Stimulated activated CD4-positive, alpha-beta T cell treated with anti-CD3 and anti-CD28 coated beads, Interleukin-1b, Interleukin-23, amount 100 ng/mL, for 24 hours (primary cell): ENCODE measurements at places on chromosomes 11 and 22.

DNA sequence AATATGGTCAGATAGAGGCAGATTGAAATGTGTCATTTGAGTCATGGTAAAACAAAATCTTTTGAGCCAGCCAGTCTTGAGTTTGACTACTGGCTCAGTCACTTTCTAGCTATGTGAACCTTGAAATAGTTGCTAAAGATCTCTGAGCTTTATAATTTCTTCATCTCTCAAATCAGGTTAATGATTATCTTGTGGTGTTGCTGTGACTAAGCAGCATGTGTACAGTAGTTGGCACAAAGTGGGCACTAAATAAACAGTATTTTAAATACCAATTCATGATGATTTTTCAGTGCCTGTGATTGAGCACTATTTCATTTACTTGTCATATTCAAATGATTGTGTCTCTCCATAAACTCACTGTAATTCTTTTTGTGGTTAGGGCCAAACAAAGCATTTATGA is 70.8 kb downstream of the RAB38 start:
- DNase-seq, result no peak

DNA sequence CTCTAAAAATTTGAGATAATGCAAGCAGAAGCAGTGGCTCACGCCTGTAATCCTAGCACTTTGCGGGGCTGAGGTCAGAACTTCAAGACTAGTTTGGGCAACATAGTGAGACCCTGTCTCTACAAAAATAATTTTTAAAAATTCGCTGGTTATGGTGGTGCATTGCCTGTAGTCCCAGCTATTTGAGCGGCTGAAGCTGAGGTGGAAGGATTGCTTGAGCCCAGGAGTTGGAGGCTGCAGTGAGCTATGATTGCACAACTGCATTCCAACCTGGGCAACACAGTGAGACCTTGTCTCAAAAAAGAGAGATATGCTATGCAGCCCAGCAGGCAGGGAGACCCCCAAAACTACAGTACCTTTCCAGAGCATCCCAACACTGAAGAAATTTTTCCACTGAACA is 2.3 kb downstream of the CTSC start:
- no peak for DNase-seq

GRCh38 chr11:76850815-76851214 is 9.9 kb upstream of the ACER3 start:
- no peak for DNase-seq

- DNase-seq, result no peak
Observed at GRCh38 chr11:128734103-128734831, 40.4 kb downstream of the FLI1 start.

DNA sequence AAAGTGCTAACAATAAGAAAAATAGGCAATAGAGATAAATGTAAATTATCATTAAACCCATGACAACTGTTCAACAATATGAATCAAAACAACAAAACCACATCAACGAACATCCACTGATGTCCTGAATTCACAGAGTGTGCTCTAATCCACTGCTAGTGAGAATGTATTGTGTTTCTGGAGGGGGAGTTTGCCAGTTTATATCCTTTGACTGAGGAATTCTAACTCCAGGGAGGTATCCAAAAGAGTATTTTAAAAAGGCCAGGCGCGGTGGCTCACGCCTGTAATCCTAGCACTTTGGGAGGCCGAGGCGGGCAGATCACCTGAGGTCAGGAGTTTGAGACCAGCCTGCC is 1.7 kb upstream of the WEE1 start:
- no peak for DNase-seq

DNA sequence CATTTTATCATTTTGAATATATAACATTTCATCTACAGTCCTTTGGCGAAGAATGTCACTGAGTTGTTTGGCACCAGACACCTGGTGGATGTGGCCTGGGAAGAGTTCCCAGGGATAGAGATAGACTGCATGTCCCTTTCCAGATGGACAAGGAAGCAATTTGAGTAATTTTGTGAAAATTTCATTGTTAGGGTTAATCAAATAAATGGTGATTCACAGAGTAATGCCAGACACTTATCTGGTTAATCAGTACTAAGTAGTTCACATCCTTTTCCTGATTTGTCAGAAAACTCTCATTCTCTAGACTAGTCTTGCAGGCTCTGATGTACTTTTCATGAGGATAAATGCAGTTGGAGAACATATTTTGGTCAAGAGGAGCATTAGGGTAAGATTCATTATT is 41.6 kb downstream of the NAALAD2 start:
- no peak for DNase-seq

- DNase-seq, result no peak
Observed at GRCh38 chr11:77876045-77876444, 55.1 kb downstream of the AAMDC start.

- no peak for DNase-seq
Observed at GRCh38 chr22:46060292-46061123, 83.5 kb upstream of the WNT7B start.
